ENCODE measurements at places on chromosomes 7 and 10.

GRCh38 chr7:77866786-77867536 lies 68.4 kb downstream of the PHTF2 start:
- DNase-seq, result no peak

DNA sequence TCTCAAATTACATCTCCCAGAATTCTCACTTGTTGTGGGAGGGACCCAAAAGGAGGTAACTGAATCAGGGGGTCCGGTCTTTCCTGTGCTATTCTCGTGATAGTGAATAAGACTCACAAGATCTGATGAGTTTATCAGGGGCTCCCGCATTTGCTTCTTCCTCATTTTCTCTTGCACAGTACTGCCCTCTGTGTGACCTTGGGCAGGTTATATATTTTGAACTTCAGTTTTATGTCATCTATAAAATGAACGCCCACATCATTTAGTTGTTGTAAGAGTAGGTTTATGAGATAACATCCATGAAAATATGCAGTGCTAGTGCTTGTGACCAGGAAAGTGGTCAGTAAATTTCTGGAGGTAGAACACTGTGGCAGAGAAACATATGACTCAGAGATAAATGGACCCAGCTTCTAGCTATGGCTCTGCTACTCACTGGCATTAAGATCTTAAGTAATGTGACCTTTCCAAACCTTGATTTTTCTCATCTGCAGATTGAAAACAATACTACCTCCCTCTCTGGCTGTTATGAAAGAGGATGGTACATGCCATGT lies 44.3 kb downstream of the SCRN1 start:
- no peak for DNase-seq

DNA sequence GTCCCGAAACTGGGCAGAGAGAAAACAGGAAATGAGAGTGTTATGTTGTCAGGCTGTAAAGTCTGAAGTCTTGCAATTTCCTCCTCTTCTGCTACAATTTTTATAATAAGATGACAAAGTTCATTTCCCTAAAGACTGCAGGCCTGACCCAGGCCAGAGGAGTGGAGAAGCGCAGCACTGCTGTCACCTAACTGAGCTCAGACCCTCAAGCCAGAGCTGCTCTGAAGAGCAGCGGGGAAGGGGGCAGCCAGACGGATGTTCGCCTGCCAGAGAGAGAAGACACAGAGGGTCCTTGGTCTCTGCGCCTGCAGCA lies 12.6 kb upstream of the AOAH start:
- no peak for DNase-seq

DNA sequence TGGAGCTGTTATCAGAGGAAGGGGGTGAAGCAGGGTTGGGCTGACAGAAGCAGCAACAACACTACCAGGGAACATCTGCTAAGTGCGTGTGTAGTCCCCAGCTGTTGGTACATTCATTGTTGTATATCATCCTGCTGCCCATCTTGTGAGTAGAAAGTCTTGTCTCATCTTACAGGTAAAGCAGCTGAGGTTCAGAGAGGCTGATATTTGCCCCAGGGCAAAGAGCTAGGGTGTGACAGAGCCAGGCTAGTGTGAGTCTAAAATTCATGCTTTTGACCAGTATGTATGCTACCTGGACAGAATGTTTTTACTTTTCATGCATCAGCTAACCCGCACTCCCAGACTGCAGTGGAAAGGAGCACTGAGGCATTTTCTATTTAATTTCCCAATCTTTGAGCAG lies 221.6 kb downstream of the STK31 start:
- DNase-seq, result no peak

- DNase-seq, result no peak
These were observed 117.6 kb downstream of the SEM1 start for GRCh38 chr7:96591900-96592676.

- DNase-seq, result no peak
These were observed 14.3 kb downstream of the GLCCI1 start for GRCh38 chr7:7982904-7983303.

- DNase-seq, result no peak
These were observed 874.1 kb downstream of the GRM8 start for GRCh38 chr7:126378642-126379041.

GRCh38 chr10:119383174-119383856 lies 159.2 kb downstream of the RGS10 start:
- DNase-seq, result no peak

GRCh38 chr7:2017481-2017891 lies 215.3 kb downstream of the MAD1L1 start:
- DNase-seq, result no peak

- no peak for DNase-seq
These were observed 51.0 kb upstream of the OSBPL3 start for GRCh38 chr7:25031007-25031406.

GRCh38 chr7:128235471-128235870 lies 5.6 kb upstream of the LEP start:
- no peak for DNase-seq

DNA sequence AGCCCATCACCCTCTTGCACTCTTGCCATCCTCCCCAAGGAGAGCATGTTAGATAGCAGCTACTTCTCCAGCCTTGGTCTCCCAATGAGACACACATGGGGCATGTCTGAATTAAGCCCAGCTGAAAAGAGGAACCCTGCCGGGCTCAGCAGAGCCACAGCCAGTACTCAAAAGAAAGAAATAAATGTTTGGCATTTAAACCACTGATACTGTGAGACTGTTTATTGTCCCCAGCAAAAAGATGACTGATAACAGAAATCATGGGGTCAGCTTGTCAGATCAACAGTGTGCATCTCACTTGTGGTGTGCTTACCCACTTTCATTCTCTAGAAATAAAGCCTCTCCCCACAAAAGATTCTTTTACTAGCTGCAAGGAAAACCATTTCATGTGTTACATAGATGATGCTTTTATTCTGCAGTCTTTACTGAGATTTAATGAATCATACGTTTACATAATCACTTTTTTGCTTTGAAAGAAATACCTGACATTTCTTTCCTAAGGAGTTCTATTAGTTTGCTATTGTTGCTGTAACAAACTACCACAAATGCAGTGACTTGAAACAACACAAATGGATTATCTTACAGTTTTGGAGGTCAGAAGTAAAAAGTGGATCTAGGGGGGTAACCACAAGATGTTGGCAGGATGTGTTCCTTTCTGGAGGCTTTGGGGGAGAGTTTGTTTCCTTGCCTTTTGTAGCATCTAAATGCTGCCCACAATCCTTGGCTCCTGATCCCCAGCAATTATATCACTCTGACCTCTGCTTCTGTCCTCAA lies 20.9 kb downstream of the ANKRD7 start:
- DNase-seq, result no peak

DNA sequence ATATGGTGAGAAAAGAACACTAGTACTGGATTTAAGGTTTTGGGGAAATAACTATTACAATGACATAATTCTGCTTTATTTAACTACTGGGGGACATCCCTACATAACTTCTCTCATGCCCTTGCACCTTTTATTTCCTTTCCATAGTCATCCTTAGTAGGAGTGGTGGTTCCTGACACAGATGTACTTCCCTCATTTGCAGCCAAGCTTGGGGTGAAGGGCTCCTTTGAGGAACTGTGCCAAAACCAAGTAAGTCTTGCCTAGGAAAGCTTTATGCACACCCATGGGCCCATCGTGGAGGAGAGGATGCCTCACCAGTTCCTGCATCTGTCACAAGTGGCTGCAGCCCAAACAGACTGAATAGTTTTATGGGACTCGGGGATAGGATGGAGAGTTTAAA lies 20.6 kb downstream of the ZDHHC6 start:
- no peak for DNase-seq

DNA sequence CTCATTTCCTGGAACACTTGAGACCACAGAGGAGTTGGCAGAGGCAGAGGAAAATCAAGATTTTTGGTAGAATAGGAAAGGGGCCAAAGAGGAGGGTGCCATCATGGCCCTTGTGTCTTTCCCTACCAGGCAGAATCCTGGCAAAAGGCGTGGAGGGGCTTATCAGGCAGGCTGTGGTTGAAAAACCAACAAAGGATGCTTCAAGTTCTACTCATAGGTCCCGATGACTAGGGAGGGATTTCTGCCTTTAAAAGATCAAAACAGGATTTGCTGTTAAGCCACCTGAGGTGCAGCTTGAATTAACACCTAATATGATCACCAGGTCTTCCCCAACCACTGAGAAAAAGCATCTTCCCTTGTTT lies 45.7 kb downstream of the BPGM start:
- DNase-seq, result no peak

DNA sequence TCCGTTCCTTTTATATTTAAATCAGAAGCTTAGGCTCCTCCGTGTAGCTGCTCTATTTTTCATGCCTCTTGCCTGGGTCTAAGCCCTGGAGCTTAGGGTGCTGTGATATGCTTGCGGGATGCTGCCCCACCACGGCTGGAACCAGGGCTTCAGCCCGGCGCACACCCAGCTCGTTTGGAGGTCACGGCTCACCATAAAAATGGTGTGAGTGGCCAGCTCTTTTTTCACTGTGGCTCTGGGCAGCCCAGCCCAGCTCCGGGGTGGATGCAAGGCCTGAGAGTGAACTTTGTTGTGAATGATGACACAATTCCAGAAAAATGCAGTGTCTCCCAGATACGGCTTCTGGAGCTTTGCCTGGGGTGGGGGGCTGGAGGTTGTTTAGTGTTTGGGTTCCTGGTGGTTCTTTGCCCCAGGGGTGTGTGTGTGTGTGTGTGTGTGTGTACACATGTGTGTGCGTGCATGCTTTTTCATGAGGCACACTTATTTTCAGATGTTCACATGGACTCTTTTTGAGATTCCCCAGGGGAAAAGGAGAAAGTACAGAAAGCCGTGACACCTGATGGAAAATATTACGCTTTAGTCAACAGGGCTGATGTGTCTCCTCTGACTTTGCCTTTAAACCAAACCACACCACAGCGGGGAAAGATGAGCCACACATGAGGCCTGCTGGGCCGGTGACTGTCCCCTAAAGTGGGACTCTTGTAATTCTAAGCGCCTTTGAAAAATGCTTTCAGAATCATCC lies 46.2 kb downstream of the GRK5 start:
- DNase-seq, result peak; percentile 89

GRCh38 chr7:64999165-65000004 lies 7.1 kb downstream of the ERV3-1 start:
- DNase-seq, result no peak

GRCh38 chr7:106370542-106370941 lies 85.8 kb upstream of the NAMPT start:
- DNase-seq, result no peak

DNA sequence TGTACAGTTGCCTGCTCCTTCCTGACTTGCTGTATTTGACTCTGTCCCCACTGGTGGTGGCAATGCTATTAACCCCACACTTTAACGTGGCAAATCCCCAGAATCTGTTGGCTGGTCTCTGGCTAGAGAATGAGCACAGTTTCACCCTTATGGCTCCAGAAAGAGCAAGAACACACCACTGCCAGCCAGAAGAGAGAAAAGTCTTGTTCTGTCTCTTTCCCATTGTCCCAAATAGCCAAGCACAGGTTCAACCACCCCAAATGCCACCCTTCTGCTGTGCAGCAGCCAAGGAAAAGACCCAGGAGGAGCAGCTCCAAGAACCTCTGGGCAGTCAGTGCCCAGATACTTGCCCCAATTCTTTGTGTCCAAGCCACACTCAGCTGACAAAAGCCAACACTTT lies 11.3 kb downstream of the SLC16A9 start:
- DNase-seq, result no peak

DNA sequence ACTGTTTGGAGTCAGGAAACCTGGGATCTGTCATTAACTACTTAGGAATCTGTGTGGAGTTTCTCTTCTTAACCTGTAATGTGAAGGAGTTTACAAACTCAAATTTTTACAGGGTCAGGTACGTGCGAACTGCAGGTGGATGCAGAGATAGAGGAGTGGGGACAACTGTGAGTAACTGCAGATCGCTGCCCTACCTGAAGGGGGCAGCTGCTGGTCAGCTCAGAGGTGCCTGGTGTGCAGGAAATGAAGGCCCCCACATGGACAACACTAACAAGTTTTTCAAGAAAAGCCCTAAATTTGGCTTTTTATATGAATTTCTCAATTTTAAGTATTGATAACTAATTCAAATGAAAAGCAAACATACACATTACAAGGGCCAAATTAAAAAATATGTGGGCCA lies 380.0 kb downstream of the REEP3 start:
- DNase-seq, result no peak

- no peak for DNase-seq
These were observed 225.3 kb downstream of the DYNC1I1 start for GRCh38 chr7:95997632-95998031.

- DNase-seq, result no peak
These were observed 22.9 kb downstream of the PLXDC2 start for GRCh38 chr10:19839090-19839489.

DNA sequence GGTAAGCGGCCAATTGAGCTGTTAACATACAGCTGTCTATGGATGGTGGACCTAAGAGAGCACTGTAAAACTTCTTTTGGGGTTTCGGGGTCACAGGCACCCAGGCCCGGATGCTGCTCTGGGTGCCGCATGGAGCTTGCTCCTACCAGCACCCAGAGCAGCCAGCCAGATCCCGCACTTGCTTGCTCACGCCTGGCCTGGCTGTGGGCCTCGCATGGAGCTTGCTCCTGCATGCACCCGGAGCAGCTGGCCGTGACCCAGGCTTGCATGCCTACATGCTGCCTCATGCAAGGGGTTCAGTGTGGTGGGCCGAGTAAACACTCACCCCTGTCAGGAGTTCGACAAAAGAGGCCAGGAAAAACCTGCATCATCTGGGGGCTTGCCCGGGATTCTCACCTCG lies 896.9 kb downstream of the SORCS1 start:
- DNase-seq, result no peak

GRCh38 chr10:124214610-124215375 lies 121.4 kb upstream of the CHST15 start:
- DNase-seq, result no peak

Measured in uterus (tissue), 4 donors.